ENCODE measurements at places on chromosomes 16 and 17.

DNA sequence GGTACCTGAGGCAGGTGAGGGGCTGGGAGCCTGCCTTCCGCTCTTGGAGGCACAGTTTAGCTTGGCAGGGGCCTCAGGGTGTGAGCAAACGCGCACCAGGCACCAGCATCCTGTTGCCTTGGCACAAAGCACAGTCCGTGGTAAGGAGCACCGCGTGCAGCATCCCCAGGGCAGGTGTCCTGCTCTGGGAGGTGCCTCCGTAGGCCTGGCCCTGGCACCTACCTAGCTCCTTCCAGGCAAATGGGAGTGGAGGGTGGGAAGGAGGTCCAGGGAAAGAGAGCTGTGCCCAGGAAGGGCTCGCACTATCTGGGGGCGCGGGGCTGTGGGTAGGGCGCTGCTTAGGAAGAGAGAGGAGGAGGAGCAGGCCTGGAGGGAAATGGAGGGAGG, 3.1 kb upstream of the GSE1 start:
- no peak for DNase-seq

DNA sequence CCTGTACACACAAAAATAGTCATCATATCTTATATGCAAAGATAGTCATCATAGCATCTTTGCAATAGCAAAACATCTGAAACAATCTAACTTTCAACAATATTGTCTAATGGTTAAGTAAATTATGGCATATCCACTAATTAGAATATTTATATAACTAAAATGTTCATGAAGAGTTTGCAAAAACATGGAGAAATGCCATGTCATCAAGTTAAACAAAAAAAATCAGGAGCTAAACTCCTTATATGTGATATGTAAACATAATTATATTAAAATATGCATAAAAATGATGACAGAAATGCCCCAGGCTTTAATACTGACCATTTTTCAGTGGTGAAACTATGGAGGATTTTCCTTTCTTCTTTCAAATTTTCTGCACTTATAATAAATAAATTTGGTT, 22.3 kb upstream of the XYLT1 start:
- no peak for DNase-seq

DNA sequence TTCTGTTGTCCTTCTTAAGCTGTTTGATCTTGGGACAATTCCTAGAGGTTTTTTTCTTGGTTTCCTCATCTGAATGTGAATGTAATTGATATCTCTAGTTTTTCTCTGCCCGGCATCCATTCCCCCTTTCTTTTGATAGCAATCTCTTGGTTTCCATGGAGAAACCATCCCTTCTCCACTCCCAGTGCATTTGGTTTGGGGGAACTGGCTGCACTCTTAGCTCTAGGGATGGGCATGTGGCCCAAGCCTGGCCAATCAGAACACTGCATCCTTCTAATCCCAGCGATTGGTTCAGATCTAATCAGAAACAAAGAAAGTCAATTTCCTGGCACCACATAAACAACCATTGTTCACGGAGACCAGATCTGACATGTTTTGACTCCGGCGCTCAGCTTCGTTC, 45.1 kb downstream of the IRX3 start:
- DNase-seq = no peak

DNA sequence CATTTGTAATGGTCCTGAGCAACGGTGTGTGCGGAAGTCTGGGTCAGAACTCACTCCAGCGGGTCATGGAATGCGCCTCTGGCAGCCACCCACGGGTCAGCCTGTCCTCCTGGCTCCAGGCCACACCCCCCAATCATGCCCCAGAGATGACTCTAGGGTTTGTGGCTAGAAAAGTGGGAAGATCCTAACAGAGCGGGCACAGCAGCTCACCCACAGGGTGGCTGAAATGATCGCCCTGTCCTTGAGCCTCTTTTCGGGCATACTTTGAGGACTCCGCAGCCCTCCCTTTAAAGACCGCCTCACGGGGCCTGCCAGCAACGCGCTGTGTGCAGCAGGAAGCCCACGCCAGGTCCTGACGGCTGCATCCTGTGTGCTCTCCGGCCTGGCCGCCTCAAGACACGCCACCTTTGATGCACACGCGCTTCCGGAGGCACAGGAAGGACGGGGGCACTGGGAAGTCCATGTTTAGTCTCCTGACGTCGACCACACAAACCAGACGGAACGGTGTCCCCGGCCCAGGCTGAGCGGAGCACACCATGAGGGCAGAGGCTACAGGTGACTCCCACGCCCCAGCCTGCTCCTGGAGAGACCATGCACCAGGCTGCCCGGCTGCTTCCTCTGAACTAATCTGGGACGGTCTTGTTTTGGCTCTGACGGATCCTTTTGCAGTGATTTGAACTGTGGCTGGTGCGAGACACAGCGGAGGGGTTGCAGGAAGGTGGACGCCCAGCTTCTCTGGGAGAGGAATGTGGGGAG, 92.9 kb downstream of the TBC1D16 start:
- DNase-seq = no peak

GRCh38 chr16:67157892-67158635, 1.6 kb downstream of the TRADD start:
- no peak for DNase-seq

DNA sequence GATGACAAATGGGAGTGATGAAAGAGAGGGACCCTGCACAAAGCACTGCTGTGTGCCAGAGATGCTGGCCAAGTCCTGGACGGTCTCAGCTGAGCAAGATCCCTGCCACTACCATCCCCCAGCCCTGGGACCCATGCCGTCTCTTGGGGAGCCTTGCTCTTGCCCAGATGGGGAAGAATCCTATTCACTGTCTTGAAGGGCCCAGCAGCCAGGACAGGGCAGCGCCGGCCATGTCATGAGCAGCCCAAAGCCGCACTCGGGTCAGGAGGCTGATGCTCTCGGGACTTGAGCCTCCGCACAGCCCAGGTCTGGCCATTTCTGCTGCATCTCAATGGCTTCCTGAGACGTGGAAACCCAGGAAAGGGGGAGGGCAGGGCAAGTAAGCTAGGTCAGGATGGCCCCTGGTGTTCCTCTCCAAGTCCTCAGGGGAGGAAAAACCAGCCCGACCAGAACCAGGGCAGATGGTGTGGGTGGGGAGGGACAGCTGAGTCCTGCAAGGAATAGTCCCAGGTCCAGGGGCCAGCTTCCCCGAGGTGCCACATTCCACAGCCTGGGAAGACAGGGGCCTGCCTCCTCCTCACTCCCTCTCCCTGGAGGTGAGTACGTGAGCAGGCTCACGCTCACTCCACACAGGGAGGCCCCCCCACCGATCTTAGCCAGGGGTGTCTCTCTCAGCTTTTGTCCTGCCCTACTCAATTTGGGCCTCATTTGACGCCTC, 7.8 kb upstream of the KRT19 start:
- DNase-seq = no peak

GRCh38 chr17:42313773-42314566, 25.7 kb downstream of the STAT5A start:
- no peak for DNase-seq

DNA sequence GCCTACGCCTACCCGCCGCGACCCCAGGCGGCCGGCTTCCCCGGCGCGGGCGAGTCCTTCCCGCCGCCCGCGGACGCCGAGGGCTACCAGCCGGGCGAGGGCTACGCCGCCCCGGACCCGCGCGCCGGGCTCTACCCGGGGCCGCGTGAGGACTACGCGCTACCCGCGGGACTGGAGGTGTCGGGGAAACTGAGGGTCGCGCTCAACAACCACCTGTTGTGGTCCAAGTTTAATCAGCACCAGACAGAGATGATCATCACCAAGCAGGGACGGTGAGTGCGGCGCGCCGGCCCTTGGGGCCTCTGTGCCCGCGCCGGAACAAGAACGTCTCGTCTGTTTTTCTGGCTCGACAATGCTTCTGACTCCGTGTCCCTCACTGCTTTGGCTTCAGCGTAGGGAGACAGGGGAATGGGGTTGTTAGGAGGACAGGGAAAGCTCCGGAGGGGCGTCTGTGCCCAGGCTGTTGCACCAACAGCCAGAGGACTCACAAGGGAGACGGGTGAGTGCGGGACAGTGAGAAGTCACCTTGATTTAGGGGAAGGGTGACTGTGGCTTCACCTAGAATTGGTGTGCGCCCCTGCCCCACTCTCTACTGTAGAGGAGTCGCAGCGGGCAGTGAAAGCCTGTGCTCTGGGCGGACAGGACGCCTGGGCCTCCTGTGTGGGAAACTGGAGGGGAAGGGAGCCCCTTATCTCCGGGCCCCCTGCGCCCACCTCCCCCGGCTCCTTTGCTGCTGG, 806 bp downstream of the TBX21 start:
- DNase-seq = no peak

GRCh38 chr16:15960124-15960971, 10.9 kb downstream of the ABCC1 start:
- no peak for DNase-seq

DNA sequence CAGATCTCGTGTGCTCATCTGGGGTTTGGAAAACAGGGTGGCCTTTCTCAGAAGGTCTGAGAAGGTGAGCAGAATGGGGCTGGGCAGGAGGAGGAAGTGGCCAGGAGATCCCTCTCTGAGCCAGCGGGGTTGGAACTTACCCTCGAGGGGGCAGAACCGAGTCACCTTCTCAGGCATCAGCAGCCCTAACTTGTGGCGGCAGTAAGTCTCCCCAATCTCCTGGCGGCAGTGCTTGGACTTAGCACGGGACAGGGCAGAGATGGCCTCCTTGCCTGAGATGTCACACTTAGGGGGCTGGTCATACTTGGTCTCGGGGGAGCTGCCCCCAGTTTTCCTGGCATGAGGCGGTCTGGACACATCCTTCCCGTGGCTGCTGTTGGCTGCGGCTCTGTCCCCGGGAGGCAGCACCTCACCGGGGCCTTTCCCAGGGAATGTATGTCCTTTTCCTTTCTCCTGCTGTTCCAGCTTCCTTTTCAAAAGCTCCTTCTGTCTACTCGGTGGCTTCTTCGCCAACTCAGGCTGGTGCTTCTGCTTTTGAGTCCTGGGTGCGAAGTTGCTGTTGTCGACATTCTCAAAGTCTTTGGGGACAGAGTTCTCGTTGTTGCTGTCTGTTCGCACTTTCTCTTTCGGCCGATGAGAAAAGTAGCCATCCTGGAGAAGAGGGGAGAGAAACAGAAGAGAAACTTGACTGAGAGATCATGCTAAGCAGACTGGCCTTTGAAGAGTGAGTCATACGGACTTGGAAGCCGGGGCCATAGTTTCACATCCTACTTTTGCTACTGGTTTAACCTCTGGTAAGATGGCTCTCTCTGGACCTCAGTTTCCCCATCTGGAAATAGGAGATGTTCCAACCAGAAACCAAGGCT, 211.7 kb downstream of the XYLT1 start:
- no peak for DNase-seq
